ENCODE measurements at places on chromosomes 1 and 21.
A peak's percentile ranks its signal among the peaks of the same experiment; 100 is the strongest.

GRCh38 chr21:38938343-38938742 is 132.6 kb downstream of the ETS2 start:
- no peak for DNase-seq

- no peak for DNase-seq
These were observed 4.1 kb upstream of the GABRD start for GRCh38 chr1:2014741-2015735.

DNA sequence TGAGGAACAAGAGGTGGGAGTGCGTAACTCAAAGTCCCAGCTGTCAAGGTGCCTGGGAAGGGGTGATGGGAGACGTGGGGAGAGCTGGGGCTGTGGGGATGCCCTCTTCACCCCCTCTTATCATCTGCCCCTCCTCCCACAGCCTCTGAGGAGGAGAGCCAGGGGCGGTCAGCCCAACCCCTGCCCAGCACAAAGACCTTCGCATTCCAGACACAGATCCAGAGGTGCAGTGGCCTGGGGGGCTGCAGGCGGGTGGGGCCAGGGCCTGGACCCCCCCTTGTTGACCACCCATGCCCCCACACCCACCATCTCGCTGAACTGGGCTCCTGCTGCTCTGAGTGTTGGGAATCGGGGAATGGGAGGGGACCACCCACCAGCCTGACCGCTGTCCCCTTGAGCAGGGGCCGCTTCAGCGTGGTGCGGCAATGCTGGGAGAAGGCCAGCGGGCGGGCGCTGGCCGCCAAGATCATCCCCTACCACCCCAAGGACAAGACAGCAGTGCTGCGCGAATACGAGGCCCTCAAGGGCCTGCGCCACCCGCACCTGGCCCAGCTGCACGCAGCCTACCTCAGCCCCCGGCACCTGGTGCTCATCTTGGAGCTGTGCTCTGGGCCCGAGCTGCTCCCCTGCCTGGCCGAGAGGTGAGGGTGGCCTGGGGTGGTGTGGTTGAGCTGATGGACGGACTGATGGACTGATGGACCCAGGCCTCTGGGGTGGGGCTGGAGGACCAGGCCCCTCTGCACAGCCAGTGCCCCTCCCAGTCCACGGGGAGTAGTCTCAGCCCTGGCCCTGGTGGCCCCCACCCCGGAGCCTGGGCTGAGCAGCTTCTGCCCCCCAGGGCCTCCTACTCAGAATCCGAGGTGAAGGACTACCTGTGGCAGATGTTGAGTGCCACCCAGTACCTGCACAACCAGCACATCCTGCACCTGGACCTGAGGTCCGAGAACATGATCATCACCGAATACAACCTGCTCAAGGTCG is 29.7 kb downstream of the TRIM11 start:
- no peak for DNase-seq

DNA sequence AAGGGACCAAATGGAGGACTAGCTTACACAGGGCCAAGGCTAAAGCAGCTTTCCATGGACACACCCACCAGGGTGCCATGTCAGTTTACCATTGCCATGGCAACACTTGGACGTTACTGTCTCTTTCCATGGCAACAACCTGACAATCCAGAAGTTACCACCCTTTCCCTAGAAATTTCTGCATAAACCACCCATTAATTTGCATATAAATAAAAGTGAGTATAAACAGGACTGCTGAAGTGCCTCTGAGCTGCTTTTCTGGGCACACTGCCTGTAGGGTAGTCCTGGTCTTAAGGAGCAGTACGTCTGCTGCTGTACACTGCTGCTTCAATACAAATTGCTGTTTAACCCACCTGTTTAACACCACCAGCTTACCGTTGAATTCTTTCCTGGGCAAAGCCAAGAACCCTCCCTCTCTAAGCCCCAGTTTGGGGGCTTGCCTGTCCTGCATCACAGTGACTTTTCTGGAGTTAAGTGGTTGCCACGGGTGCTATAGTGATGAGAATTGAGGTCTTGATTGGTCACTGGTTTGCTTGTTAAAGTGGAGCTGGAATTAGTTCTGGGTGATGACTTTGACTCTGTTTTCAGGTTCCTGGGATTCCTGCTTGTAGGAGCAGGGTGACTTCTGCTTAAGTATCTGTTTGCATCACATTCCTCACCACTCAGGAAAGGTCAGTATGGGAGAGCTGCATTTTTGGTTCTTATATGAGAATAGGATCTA is 83.2 kb downstream of the CLDN17 start:
- DNase-seq: no peak

DNA sequence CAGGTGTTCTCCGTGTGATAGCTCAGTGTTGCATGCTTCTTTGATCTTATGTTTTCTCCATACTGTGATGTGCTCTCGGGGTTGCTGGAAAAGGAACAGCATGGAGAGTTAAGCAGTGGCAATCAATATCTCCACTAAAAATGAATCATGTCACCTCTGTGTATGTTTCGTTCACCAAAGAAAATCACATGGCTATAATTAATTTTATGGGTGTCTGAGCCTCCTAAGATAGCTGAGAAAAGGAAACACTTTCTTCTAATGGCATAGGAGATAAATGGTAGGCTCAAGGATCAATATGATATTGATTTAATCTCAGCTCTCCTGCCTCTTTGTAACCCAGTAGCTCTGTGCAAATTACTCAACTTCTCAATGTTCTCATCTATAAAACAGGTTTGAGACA is 14.3 kb downstream of the FAM177B start:
- no peak for DNase-seq

DNA sequence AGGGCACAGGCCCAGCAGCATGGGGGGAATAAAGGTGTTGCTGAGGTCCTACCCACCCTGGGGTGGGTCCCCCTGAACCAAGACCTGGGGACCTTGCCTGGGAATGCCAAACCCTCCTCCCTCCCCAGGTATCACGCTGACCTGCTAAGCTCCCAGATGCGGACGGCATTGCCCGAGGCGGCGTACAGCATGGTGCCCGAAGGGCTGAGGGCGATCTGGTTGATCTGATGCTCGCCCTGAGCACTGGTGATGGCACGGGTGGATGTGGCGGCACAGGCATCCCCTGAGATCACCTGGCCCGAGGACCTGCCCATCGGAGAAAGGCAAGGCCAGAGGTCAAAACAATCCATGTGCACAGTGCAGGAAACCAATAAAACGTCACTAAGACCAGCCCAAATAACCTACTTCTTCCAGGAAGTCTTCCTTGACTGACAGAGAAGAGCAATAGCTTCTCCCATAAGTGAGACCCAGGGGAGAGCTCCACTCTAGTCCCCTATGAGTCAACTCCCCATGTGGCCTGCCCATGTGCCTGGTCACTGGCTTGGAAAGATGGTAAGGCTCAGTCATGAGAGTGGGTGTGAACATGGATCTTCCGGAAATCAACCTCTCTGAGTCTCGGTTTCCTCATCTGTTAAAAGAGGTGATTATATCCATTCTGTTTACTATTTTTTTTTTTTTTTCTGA is 46.3 kb downstream of the KIF21B start:
- DNase-seq: no peak

GRCh38 chr1:54249819-54250435 is 50.0 kb downstream of the MRPL37 start:
- DNase-seq: no peak

- no peak for DNase-seq
These were observed 36.6 kb upstream of the PADI1 start for GRCh38 chr1:17168091-17168876.

GRCh38 chr1:33692206-33693188 is 171.4 kb upstream of the HMGB4 start:
- no peak for DNase-seq

DNA sequence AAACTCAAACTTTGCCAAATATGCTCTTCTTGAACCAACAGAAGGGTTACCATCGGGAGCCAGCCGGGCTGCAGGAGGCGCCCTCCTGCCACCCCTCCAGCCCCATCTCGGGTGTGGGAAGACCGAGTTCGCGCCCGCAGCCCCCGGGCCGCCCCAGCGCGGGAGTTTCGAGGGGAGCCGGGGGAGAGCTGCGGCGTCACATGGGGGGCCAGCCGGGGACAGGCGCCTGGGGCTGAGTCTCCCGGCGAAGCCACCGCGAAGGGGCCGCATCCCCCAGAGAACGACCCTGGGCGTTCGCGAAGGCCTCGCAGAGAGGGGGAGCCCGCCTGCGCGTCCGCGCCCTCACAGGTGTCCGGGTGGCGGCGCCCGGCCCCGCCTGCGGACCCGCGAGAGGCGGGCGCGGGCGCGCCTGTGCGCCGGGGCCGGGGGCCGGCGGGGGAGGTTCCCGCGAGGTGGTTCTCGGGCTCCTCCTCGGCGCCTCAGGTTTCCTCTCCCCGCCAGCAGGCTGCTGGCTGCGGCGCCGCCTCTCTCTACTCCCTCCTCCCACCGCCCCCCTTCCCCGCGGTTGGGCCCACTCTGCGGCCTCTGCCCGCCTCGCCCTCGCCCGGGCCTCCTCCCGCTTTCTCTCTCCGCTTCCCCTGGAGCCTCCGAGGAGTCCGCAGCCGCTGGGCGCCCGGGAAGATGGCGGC is at the start of gene RAVER2:
Gene RAVER2, plus strand, starts transcription at position 584 of the 689 bp plus-strand sequence. Its CDS starts 98 bp downstream, at position 682.
- peak; percentile 25 for DNase-seq

DNA sequence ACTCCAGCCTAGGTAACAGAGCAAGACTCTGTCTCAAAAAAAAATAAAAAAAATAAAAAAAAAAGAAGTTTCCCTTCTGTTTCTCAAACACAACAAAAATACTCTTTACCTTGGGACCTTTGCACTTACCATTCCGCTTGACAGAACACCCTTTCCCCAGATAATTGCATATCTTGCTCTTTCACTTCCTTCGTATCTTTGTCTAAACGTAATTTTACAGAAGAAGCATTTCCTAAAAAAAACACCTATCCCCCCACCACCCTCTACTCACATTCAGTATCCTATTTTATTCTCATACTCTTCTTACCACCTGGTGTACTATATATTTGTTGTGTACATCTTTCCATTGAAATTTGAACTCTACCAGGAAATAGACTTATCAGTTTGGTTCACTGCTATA is 32.7 kb downstream of the ASH1L start:
- no peak for DNase-seq

DNA sequence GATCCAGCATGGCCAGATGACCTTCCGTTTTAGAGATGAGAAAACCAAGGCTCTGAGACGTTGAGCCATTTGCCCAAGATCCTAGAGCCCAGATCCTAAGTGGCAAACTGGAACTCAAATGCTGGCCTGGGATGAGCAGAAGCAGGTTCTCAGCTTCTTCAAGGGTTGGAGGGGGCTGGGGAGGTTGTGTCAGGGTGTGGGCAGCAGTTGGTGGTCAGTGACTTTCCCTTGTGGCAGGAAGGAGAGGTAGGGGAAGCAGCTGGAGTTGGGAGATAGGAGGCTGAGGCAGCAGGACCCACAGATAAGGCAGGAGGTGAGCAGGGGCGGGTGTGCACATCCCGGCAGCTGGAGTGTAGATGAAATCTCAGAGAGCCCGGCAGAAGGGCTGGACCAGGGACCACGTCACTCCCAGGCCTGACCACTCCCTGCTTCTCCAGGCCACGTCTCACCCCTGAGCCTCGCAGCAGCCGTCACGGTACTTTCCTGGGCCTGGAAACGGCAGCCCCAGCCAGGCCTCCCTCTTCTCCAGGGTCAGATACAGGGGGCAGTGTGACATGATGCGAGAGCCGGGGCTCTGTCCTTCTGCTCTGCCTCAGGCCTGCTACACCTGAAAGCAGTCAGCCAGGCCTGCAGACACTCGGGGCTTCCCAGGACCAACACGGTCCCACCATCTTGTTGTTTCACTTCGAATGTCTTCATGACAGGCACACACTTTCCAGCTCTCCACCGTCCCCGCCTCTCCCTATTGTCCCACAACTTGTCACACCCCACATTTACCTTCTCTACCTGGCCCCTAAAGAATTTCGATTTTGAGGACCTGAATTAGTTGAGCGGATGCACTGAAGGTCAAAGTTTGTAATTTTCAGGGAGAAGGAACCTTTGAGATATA is 11.5 kb upstream of the LAPTM5 start:
- no peak for DNase-seq

- no peak for DNase-seq
These were observed 183.3 kb downstream of the ST6GALNAC3 start for GRCh38 chr1:76257823-76258222.

DNA sequence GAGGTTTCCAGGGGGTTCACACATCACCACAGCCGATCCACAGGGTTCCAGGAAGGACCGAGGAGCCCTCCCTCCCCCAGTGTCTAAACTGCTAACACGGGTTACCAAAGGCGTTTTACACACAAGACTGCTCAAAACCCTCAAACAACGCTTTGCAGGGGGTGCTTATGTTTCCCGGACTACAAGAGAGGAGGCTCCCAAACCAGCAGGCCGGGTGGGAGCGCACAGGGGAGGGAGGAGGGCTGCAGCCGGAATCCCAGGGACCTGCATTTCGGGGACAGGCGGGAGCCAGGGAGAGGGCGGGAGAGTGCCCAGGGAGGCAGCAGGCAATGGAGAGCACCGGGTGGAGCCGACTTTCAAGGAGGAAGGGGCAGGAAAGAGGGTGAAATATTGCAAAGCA is 50.8 kb downstream of the ACBD3 start:
- DNase-seq: no peak

GRCh38 chr1:92833840-92834239 is 2.0 kb downstream of the RPL5 start:
- DNase-seq: no peak

- peak; percentile 22 for DNase-seq
These were observed 91.6 kb downstream of the LRRC8C start for GRCh38 chr1:89724369-89725010.

DNA sequence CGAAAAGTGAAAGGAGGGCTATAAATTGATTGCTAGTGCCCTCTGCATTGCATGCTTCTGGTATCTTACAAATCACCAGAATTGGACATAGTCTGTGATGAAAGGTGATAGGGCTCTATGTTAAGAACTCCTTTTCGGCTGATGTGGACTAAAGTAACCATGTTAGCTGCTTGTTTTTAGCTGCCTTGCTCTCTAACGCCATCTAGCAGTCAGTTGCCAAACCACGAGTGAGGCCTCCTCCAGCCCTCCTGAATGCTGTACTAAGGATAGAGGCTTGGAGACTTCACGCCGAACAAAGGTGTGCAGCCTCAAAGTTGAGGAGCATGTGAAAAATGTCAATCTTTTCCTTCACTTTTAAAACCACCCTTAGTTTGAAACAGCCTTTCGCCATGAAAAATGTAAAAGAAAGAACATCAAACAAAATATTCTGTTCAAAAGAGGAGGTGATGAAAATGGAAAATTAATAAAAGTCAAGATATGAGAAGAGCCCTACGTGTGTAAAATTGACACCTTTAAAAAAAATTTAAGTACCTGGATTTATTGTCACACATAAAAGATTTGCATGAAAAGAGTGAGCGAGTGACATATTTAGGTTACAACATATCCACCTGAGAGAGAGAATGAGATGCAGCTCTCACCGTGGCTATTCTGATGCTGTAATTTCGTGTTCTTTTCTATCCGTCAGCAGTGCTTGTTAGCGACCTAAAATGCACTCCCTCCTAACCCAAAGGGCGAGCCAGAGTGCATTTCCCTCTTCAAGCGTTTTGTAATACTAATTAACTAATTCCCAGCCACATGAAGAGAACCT is 8.1 kb downstream of the LRRC53 start:
- DNase-seq: no peak

- DNase-seq: no peak
These were observed 32.3 kb upstream of the ADARB1 start for GRCh38 chr21:45041984-45042663.

DNA sequence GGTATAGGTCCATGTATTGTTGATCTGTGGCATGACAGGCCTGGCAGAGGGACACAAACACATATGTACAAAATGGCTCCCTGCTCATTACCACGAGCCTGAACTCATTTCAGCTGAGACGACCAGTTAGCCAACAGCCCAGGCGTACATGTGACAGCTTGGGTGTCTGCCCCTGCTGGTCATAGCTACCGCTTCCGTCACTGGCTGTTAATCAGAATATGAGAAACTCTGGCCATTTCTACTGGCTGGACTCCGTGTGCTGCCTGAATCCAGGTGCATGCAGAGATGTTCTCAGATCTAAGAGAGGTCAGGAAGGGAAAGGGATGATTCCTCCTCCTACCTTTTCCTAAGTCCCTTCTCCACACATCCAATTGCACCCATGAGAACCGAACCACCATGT is 144.5 kb downstream of the PBX1 start:
- no peak for DNase-seq

Data from stimulated activated CD8-positive, alpha-beta memory T cell treated with anti-CD3 and anti-CD28 coated beads, Interleukin-15, amount 100 ng/mL, for 4 hours (primary cell).